Left renal pelvis (tissue), 4 donors: ENCODE measurements at places on chromosomes 12 and 14. TPM values are rescaled to one million over a fixed set of nuclear protein-coding genes. Genes with fewer than 3 reads are reported as not detected.
A peak's percentile ranks its signal among the peaks of the same experiment; 100 is the strongest.

GRCh38 chr12:98514982-98515286, 456 bp upstream of the TMPO start:
- DNase-seq: no peak

- DNase-seq: no peak
Observed at GRCh38 chr14:75519826-75520728, 2.2 kb upstream of the BATF start.

DNA sequence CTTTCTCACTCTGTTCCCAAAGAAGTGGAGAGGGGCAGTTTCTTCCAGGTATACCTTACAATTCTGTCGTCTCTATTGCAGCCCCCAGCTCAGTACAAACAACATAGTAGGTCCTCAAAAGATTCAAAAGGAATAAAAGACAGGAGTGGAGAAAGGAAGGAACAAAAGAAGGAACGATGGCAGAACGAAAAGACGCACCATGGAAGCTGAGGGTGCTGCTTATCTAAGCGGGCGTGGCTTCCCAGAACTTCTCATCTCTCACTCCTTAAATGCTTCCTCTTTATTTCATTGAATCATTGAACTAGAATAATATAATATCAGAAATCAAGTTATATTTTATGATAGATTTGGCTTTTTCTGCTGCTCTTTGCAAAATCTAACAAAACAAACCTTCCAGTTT, 13.7 kb upstream of the LTA4H start:
- no peak for DNase-seq

DNA sequence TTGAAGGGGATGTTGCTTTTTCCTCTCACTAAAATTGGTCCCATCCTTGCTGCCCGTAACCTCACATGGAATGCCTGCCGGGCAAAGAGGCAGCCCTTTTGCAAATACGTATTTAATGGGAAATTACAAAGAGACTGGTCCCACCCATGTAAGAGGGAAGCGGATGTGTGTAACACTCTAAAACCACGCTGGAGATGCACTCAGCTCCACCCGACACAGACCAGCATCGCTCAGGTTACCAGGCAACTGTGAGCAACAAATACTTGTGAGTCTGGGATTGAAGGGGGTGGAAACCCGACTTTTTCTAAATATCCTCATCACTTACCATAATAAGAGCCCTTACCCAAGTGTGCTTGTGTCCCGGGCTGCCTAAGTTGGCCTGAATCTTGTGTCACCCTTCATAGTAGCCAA, 47.7 kb downstream of the ELK3 start:
- DNase-seq: no peak

DNA sequence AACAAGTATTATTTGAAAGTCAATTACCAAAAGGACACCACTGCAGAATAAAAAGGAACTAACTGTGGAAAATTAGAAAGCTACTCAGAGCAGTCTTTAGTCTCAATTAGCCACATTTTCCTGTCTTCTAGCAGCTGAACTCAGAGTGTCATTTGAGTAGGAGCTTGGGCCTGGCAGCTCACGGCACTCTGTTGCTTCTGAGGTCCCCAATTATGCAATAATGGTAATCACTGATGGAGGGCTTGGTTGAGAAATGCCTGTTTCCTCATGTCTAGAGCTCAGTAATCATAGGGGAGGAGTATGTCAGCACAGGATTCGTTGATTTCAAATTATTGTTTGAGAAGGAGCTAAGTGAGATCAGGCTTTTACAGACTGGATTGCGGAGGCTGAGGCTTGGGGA, 108.6 kb downstream of the VRK1 start:
- DNase-seq: no peak

GRCh38 chr12:24424889-24425600, 475.6 kb upstream of the SOX5 start:
- no peak for DNase-seq

DNA sequence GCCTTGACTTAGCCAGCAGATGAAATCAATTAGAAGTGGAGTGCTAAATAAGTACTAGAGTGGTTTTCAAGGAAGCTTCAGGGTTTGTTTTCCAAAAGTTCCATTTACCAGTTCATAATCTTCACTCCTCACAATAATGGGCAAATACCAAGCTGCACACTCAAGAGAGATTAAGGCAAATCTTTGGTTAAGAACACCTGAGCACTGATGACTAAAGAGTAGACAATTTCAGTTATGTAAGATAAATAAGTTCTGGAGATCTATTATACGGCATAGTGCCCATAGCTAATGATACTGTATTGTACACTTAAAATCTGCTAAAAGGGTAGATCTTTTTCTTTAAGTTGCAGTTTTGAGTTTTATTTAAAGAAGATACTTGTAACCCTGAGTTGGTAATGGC, 125.0 kb downstream of the ARMH4 start:
- DNase-seq: no peak

- no peak for DNase-seq
Observed at GRCh38 chr12:58341791-58342190, 400.4 kb downstream of the ATP23 start.

GRCh38 chr12:54251667-54252284, 28.1 kb downstream of the CBX5 start:
- no peak for DNase-seq

- DNase-seq: no peak
Observed at GRCh38 chr14:87334997-87335685, 657.8 kb downstream of the GALC start.

- DNase-seq: no peak
Observed at GRCh38 chr12:123961585-123962345, 10.9 kb downstream of the CCDC92 start.

DNA sequence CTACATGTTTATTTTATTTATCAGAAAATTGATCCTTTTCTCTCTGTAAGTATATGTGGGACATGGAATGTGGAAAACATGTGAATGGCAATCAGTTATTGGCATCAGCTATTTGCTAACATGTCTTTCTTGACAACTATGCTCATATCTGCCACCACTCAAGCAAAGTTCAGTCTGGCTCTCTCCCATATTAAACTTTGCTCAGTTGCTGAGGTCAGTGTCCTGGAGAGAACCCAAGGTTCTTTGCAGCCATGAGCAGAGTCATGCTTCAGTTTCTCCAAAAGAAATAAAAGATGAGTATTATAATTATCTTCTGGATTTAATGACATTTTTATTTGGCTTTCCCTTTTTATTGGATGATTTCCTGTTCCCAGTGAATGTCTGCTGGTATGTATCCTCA, 42.6 kb downstream of the A2M start:
- no peak for DNase-seq

- DNase-seq: no peak
Observed at GRCh38 chr14:91723501-91723900, 8.4 kb downstream of the CATSPERB start.

DNA sequence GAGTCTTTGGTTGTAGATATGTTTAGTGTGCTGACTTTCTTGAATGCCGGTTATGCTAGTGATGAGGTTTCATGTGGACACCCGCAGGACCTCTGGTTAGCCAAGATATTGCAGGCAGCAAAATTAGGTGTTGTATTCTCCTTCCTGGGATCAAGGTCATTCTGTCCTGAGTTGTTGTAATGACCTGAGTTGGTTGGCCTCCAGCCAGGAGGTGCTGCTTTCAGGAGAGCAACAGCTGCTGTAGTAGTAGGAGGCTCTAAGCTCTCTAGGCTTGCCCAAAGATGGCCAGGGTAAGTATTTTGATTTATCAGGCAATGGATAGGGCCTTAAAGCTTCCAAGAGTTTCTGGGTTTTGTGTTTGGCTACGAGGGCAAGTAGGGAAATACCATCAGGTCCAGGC, 56.0 kb upstream of the BDKRB2 start:
- DNase-seq: no peak

- peak; percentile 52 for DNase-seq
Observed at GRCh38 chr14:69460093-69460701, 24.3 kb upstream of the PLEKHD1 start.

DNA sequence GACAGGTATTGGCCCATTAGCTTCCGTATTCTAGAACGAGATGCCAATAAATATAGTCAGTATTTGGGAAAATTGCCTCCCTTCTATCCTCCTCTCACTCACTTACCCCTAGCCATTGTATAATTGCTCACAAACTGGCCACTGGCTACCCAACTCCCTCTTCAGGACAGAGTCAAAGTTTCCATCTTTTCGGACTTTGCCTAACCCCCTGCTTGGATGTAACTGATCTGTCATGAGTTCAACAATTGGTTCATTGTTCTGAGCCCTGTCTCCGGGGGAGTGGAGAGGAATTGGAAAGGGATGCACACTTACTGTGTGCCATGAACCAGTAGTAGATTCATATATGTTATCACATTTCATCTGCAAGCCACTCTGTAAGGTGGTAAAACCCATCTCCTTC, 12.2 kb downstream of the MYRFL start:
- DNase-seq: no peak

DNA sequence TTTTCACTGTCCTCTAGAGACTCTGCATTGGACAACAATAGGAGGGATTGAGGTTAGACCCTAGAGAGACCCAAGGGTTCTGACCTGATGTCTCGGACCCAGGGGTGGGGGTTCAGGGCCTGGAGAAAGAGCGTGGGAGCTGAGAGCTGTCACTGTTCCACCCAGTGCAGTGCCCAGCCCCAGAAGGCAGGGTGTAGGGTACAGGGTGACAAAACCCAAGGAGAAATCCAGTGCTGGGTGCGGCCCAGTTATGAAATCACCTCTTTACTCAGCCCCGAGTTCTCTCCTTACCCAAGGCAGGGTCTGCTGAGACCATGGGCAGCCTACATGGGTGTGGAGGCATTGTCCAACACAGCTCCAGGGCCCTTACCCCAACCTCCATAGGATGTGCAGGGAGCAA, 2.6 kb downstream of the AQP2 start:
- DNase-seq: no peak

GRCh38 chr12:111011999-111012600, 91.7 kb upstream of the MYL2 start:
- no peak for DNase-seq

GRCh38 chr12:57519796-57520052, 590 bp downstream of the DDIT3 start:
- no peak for DNase-seq

DNA sequence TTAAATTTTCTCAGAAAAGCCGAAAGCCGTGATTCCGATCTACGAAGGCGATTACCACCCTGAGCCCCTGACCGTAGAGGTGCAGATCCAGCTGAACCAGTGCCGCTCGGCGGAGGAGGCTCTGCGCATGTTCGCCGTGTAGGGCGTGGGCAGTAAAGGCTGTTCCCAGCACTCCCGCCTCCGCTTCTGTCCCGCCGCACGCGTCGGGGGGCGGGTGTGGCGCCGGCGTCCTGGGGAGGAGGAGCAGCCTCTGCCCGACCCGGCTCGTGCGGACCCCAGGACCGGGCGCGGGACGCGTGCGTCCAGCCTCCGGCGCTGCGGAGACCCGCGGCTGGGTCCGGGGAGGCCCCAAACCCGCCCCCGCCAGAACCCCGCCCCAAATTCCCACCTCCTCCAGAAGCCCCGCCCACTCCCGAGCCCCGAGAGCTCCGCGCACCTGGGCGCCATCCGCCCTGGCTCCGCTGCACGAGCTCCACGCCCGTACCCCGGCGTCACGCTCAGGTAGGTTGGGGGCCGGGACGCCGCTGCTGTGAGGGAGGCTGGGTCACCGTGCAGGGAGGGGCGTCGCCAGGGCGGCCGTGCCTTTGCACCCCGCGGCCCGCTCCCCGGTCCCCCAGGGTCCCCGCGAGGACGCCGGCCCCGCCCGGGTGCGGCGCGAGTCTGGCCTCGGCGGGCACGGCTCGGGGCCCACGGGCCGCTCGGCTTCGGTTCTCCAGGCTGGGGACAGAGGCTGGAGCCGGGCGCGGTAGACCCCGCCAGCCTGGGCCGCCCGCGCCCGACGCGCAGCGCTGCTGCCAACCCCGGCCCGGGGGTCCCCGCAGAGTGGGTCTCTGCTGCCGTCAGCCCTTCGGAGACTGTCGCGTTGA, at the start of gene B3GNT4:
B3GNT4 (plus strand) TSS at position 409 of the 866 bp plus-strand sequence. CDS start 910 bp downstream, outside the sequence.
- DNase-seq: no peak

GRCh38 chr12:92193063-92193462, 47.4 kb upstream of the BTG1 start:
- no peak for DNase-seq

DNA sequence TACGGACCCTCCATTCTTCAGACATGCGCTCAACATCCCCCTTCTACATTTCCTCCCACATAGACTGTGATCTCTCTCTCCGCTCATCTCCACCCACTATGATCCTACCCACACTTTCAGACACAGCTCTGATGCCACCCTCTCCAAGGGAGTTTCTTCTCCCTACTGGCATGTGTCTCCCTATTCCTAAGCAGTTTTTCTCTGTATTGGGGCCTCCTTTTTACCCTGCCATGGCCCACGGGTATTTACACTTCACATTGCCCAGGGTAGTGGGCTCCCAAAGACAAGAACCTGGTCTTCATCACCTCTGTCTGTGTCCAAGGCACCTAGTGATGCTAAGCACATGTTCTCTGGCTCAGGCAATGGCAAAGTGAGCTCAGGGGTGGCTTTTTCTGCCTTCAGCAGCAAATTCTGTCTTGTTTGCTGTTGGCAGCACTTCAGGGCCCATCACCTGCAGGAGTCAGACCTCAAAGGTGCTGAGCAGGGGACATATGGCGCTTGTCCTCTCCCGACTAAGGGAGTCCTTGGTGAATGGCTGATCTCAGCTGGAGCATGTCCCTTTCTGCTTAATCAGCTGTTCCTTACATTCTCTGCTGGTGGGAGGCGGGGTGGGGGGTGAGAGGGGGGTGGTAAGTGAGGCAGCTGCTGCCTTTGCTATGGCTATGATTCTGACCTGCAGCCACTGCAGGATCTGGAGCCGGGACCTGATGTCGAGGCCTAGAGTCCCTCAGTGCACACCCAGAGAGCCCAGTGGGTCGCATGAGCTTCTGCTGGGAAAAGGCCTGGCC, 256.8 kb downstream of the PCNX1 start:
- no peak for DNase-seq

GRCh38 chr14:24798911-24799462, 165.0 kb upstream of the GZMB start:
- DNase-seq: no peak

- DNase-seq: no peak
Observed at GRCh38 chr14:67512463-67513310, 20.4 kb upstream of the PLEKHH1 start.

GRCh38 chr12:55188974-55189556, 31.8 kb upstream of the OR10A7 start:
- DNase-seq: peak; percentile 55

- no peak for DNase-seq
Observed at GRCh38 chr12:46609273-46609623, 216.5 kb downstream of the SLC38A4 start.

DNA sequence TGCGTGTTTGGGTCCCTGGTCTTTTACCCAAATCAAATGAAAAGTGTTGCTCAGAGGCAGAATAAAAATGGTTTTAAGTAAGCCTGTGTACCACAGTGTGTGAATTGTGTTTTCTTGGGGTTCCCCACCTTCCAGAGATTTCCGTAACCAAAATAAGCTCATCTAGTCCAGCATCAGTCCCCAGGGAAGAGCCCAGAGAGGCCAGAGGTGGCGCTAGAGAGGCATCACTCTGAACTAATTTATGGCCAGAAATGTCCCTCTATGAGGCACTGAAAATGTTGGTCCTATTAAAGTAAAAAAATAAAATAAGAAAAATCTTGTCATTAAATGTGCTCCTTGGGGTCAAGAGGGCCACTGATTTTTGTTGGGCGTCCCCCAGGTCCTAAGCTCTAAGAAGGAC, 24.9 kb upstream of the PRKAB1 start:
- DNase-seq: no peak

The FOXN4 gene
- polyA plus RNA-seq: 3.5 TPM

The MTHFD1 gene
- 69.9 TPM for polyA plus RNA-seq

The WNT5B gene
- 22.9 TPM for polyA plus RNA-seq

The KCNJ8 gene
- polyA plus RNA-seq: 22.9 TPM

The CDC42BPB gene
- 66.5 TPM for polyA plus RNA-seq

The RND1 gene
- polyA plus RNA-seq: 2.9 TPM

The PLCZ1 gene
- not detected for polyA plus RNA-seq

The FAM90A1 gene
- 1.5 TPM for polyA plus RNA-seq

The BMP4 gene
- 40.7 TPM for polyA plus RNA-seq

The DUSP6 gene
- polyA plus RNA-seq: 62.1 TPM

The ART4 gene
- polyA plus RNA-seq: 0.13 TPM

The ASIC1 gene
- polyA plus RNA-seq: 21.4 TPM

The GYS2 gene
- 0.17 TPM for polyA plus RNA-seq

The KCNH3 gene
- polyA plus RNA-seq: 8.5 TPM
